ENCODE measurements at places on chromosomes 2 and 18.

GRCh38 chr2:186544255-186544675 is 45.6 kb upstream of the ITGAV start:
- DNase-seq = no peak

DNA sequence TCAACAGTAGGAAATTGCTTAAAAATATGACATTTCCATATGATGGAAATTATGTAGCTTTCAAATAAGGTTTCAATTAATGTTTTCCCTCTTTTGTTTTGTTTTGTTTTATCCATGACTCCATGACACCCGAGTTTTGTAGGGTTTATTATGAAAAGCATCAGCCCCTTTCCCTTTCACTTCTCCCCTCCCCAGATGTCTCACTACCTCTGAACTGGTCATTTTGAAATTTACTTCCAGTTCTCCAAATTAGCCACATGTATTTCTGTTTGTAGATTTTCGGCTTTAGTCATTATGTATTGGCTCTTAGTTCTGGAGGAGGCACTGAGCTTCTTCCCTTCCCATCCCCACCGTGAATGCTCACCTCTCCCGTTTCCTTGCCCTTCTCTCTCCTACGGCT is 18.6 kb upstream of the VPS4B start:
- no peak for DNase-seq

GRCh38 chr2:25320077-25320476 is 21.6 kb downstream of the DNMT3A start:
- no peak for DNase-seq

DNA sequence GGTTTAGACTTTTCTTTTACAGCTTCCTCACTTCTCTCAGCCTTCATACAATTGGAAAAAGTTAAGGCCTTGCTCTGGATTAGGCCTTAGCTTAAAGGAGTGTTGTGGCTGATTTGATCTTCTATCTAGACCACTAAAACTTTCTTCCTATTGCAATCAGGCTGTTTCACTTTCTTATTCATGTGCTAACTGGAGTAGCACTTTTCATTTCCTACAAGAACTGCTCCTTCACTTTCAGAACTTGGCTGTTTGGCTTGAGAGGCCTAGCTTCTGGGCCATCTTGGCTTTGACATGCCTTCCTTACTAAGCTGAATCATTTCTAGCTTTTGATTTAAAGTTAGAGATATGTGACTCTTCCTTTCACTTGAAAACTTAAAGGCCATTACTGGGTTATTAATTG is 114.3 kb downstream of the ARHGEF4 start:
- DNase-seq = no peak

DNA sequence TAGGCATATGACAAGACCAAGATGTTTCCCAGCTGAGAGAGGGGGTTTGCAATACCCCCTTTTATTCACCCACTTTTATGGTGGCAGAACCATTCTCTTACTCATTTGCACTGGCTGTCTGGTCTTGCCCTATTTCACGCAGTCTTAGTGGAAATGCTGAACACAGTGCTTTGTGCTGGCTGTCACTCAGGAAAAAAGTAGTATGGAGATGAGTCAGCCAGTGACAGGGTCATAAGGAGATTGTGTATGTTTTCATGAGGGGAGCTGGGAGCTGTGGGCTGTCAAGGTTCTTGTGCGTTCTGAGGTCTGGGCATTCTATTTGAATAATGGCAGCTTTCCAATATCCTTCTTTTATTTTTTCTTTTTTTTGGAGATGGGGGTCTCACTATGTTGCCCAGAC is 10.9 kb upstream of the CNRIP1 start:
- no peak for DNase-seq

Data from adrenal gland (tissue), 19 donors.